ENCODE measurements at places on chromosomes 13 and 19.

DNA sequence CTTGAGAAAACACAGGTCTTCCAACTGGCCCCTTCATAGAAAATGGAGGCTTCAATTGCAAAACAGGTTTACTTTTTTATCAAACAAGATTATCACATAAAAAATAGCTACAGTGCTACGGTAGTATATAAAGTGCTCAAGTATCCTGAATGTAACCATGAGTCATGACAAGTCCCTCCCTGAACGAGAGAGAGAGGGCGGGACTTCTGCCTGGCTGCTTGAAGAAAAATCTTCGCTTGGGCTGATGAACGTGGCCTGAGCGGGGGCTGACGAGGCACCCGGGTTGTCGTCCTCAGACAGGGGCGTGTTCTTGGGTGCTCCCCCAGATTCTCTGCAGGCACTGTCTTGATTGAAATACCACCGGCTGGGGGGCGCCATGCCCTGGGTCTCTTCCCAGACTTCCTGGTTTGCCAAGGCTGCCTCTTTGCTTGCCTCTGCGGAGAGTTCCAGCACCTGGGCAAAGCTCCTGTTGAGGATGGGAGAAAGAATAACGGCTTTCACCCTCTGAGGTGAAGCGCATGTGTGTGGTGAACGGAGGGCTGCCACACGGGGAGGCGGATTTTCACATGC lies 23.2 kb upstream of the CPAMD8 start:
- no peaks in the 10 kb centered on the region for H3K27me3 ChIP-seq
- no peak overlapping the region for H3K27ac ChIP-seq
- peaks cover 54% of the 10 kb centered on the region for H3K36me3 ChIP-seq
- no peak for DNase-seq
- H3K4me3 ChIP-seq: no peak overlapping the region
- H3K4me1 ChIP-seq: no peaks in the 10 kb centered on the region

- no peak overlapping the region for H3K4me3 ChIP-seq
- peaks cover 22% of the 10 kb centered on the region for H3K4me1 ChIP-seq
- H3K27ac ChIP-seq: no peak overlapping the region
Observed at GRCh38 chr13:43089912-43090498, 66.6 kb downstream of the DNAJC15 start.

DNA sequence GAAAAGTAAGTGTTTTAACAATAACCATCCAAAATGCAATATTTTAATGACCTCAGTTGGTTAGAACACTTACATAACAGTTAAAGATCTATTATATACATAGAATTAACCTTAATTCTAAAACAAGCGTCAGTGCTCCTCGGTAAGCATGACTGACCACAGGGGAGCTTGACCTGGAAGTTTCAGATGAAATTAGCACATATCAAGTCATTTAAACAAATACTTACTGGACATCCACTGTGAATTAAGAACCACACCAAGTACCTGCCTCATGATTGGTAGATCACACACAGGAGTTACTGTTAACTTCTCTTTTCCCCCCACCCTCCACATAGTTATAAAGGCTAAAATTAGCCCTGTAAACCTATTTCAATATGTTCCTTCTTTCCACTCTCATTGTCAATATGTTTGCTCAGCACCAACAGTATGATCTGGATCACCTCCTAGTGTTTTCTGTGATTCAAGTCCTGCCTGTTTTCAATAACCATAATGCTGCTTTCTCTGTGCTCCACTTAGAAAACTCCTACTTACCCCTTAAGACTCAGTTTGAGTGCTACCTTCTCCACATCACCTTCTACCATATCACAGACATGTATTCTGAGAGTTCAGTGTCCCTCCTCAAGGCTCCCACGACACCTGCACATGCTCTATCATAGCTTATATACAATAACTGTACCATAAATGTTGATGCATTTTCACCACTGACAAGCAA lies 209.0 kb downstream of the VWA8 start:
- no peaks in the 10 kb centered on the region for H3K4me1 ChIP-seq
- H3K4me3 ChIP-seq: no peak overlapping the region
- H3K27ac ChIP-seq: no peak overlapping the region
- H3K36me3 ChIP-seq: peaks cover 36% of the 10 kb centered on the region
- no peak for DNase-seq

- no peak overlapping the region for H3K4me3 ChIP-seq
- H3K4me1 ChIP-seq: peaks cover 24% of the 10 kb centered on the region
- no peak overlapping the region for H3K27ac ChIP-seq
- H3K36me3 ChIP-seq: no peaks in the 10 kb centered on the region
Observed at GRCh38 chr19:35294328-35294727, 2.4 kb downstream of the MAG start.

GRCh38 chr19:57850553-57851017 lies 926 bp downstream of the ZNF587 start:
- peak overlapping the region; percentile 93 for H3K27ac ChIP-seq
- no peak for DNase-seq
- peaks cover 24% of the 10 kb centered on the region for H3K4me1 ChIP-seq
- H3K27me3 ChIP-seq: no peaks in the 10 kb centered on the region
- H3K4me3 ChIP-seq: peak overlapping the region; percentile 95
- H3K36me3 ChIP-seq: peaks cover 31% of the 10 kb centered on the region

GRCh38 chr13:72113076-72113475 lies 246.1 kb upstream of the DACH1 start:
- H3K27ac ChIP-seq: no peak overlapping the region
- no peak overlapping the region for H3K4me3 ChIP-seq
- no peaks in the 10 kb centered on the region for H3K27me3 ChIP-seq
- no peaks in the 10 kb centered on the region for H3K36me3 ChIP-seq
